Stimulated activated CD4-positive, alpha-beta T cell treated with anti-CD3 and anti-CD28 coated beads, Interleukin-4, amount 100 ng/mL, for 24 hours (primary cell): ENCODE measurements at places on chromosomes 2 and 18.

- DNase-seq, result no peak
Observed at GRCh38 chr18:34590503-34590902, 119.6 kb upstream of the DTNA start.

DNA sequence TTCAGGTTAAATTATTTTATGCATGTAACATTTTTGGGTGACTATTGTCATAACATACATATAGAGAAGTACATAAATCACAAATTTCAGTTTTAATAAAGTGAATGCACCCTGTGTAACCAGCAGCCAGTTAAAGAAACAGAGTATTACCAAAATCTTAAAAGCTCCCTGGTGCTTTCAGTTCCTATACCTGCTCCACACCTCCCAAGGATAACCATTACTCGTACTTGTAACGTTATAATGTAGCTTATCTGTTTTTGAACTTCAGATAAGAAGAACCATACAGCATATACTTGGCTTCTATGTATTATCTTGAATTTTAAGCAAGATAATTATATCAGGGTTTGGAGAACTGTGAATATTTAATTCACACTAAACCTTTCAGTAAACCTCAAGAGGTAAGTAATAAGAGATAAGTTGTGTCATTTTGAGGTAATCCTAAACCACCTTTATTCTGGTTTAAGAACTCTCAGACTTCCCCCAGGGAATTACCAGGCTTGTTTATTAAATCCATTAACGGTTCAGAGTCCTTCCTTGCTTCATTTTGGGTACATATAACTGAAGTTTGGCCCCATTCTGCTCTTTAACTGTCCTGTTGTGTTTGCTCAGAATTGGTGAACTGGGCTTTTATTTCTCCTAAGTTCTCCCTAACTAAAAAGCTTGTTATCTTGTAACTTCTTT, 58.6 kb downstream of the LCLAT1 start:
- DNase-seq, result no peak

GRCh38 chr18:54173980-54174630, 50.4 kb downstream of the MBD2 start:
- DNase-seq, result no peak

- DNase-seq, result no peak
Observed at GRCh38 chr2:21920721-21921120, 797.0 kb downstream of the TDRD15 start.

GRCh38 chr2:145197944-145198343, 678.0 kb upstream of the ZEB2 start:
- no peak for DNase-seq

- DNase-seq, result no peak
Observed at GRCh38 chr2:113831161-113831560, 58.7 kb upstream of the ACTR3 start.

GRCh38 chr2:139122711-139123158, 342.5 kb upstream of the NXPH2 start:
- no peak for DNase-seq

DNA sequence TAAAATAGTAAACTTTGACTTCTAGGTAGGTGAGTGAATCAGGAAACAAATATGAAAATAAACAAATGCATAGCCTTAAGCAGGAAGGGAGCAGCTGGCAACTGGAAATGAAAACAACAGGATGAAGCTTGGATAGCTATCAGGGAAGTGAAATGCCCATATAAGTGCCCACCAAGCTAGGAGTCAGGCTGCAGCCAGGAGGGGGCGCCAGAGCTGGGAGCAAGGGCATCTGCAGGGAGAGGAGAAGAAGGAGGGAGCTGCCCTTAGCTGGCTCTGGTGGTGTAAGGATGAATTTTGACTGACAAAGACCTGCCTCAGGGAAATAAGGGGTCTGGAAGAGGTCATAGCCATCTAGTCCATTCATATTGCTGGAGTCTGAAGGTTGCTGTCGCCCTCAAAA, 298.3 kb downstream of the TDRD15 start:
- DNase-seq, result no peak

GRCh38 chr2:232388324-232388891, 9.9 kb downstream of the ALPP start:
- DNase-seq, result no peak

DNA sequence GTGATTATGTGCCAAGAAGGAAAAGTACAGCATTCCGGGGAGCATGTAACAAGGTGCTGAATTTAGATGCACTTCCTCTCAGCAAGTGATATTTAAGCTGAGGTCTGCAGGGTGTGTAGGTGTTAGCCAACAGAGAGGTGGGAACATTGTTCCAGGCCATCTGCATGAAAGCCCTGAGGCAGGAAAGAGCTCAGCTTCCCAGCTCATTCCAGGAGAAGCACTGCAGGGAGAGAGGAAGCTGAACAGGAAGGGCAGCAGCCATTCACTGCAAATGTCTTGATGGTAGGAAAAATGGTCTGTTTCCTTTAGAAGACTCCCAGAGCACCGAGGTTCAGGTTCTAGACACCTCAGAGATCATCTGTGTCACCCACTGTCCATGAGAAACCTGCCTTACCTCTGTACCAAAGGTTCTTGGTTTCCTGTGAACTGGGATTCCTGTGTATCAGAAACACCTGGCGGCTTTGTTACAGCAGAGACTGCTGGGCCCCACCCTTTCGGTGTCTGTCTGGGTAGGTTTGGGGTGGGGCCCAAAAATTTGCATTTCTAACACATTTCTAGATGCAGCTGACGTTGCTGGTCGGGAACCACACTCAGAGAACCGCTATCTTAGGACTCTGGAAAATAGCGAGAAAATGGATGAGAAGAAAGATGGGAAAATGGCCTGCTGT, 84.0 kb downstream of the RTN4 start:
- no peak for DNase-seq

GRCh38 chr2:53437371-53437770, 330.2 kb upstream of the CHAC2 start:
- DNase-seq, result no peak

- DNase-seq, result no peak
Observed at GRCh38 chr18:8750954-8751415, 45.6 kb downstream of the MTCL1 start.

DNA sequence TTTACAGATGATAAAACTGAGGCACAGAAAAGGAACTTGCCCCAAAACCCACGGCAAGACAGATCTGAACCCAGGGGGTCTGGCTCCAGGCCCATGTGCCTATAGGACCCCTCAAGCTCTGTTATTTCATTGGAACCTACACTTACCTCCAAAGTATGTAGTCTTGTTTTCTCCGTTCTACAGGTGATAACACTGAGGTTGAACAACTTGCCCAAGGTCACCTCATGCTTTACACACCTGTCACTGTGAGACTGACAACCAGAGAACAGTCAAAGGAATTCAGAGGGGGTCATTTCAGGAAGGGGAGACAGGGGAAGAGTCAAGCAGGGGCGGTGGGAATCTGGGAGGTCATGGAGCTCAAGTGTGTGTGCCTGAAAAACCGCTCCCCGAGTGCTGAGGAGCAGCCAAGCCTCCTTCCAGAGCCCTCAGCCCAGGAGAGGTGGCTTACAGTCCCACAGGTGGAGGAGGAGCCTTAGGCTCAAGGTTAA, 47.7 kb downstream of the SERTAD2 start:
- DNase-seq, result no peak

DNA sequence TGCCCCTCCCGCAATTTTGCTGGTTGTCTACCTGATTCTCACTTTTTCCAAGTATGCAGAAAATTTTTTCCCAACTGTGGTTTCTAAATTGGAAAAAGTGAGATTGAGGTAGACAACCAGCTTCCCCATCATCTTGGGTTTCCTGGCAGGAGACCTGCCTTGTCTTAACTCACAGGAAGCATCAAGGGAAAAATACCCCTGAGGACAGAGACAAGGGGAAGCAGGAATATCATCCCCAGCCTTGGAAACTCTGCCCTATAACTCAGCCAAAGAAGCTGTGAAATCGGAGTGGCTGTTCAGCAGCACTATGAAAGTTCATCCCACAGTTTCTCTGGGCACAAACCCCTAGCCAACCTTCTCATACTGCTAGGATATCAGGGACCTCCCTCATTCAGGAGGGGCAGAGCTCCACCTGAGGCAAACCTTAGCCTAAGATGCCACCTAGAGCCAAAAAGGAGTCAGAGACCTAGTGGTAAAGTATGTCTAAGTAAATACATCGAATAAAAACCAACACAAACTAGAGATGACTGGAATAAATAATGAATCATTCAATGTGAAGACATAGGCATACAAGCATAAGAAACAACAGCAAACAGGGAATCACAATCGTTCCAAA, 68.2 kb downstream of the ZSWIM2 start:
- no peak for DNase-seq

DNA sequence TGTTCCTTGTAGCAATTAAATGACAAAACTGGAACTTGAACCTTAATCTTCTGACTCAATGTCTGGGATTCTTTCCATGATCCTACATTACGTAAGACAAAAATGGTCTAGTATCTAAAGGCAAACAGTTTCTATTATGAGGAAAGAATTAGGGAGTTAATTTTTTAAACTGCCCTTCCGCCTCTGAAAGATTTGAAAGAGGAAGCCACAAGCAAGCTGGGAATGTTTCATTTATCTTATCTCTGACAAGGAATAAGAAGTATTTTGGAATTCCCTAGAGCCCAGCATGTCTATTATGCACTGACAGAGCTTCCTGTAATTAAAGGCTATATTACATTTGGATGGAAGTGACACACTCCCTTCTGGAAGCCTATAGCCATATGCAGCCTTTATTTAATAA, 558.8 kb upstream of the CDH2 start:
- DNase-seq, result no peak

- no peak for DNase-seq
Observed at GRCh38 chr18:23391156-23391555, 61.9 kb upstream of the RIOK3 start.

- DNase-seq, result peak; percentile 86
Observed at GRCh38 chr2:73385504-73386341, at the start of gene ALMS1. TSS of gene ALMS1 (plus strand) at chr2:73385836. CDS start at chr2:73385869, 33 bp downstream.

DNA sequence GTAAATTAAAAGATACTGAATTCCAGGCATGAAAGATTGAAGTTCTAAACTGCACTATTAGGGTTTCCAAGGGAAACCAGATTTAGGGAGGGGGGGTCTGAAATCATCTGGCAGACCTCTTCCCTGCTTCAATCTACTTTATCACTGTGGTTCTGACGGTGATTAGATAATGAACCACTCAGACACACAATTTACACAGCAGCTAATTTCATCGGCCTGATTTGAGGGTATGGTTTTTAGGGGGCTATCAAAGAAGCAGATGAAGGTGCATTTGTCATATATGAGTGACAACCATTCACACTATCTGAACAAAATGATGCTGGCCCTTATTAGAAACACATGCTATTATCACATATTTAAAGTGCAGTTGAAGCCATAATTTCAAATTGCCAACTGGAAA, 106.0 kb downstream of the OLA1 start:
- DNase-seq, result no peak

DNA sequence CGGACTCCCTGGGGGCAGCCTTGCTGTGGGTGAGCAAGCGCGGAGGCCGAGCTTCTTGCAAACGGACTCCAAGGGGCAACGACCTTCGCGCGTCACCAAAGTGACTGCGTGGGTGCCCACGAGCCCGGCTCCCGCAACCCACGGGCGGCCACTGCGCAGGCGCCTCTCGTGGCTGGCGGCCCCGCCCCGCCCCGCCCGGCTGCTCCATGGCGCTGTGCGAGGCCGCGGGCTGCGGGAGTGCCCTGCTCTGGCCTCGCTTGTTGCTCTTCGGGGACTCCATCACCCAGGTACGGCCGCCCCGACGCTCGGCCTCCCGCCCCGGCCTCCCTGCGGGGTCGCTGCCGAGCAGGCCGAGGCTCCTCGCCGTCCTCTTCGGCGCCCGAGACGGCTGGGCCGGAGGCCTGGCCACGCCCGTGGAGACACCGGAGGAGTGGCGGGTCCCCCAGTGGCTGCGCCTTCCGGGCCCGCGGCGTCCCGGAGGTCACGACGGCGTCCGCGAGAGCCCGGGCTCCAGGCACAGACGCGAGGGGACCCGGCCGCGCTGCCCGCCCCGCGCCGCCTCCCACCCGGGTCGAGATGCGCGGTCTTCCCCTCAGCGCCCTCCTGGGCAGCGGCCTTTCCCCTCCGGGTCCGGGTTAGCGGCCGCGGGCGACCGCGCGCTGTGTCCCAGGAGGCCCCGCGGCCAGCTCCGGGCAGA, at the start of gene IAH1:
Gene IAH1 (plus strand): TSS at position 191 of the 697 bp plus-strand sequence. CDS start 16 bp downstream, at position 207.
- DNase-seq, result peak; percentile 74

DNA sequence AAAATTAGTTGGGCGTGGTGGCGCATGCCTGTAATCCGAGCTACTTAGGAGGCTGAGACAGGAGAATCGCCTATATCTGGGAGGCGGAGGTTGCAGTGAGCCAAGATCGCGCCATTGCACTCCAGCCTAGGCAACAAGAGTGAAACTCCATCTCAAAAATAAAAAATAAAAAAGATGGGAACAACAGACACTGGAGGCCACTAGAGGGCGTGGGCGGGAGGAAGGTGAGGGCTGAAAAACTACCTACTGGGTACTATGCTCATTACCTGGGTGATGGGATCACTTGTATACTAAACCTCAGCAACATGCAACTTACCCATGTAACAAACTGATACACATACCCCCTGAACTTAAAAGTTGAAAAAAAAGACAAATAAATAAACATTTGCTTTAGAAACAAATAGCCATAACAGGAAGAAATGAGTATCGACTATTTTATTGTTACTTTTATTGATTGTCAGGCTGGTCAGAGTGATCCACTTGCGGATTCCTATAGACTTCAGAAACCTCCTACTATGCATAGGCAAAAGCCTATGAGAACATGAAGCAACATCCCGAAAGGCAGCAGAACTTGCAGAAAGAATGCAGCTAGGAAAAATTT, 61.0 kb downstream of the TMEM163 start:
- DNase-seq, result no peak

- no peak for DNase-seq
Observed at GRCh38 chr18:62576845-62577512, 54.2 kb downstream of the ZCCHC2 start.

DNA sequence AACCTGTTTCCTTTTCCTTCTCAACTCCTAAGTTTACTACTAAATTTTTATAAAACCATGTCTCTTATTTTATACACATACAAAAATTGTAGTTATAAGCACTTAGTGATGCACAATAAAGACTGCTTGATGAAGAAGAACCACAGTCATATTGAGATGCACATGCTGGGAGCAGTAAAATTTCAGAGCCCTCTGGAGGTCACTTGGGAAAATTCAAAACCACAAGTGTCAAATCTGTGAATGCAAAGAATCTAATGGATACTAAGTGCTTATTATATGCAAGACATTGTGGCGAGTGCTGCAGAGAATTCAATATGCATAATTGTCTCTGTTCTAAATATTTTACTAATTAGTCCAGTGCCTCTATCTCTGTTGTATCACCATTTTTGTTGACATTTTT, 180.5 kb downstream of the VWC2L start:
- no peak for DNase-seq

DNA sequence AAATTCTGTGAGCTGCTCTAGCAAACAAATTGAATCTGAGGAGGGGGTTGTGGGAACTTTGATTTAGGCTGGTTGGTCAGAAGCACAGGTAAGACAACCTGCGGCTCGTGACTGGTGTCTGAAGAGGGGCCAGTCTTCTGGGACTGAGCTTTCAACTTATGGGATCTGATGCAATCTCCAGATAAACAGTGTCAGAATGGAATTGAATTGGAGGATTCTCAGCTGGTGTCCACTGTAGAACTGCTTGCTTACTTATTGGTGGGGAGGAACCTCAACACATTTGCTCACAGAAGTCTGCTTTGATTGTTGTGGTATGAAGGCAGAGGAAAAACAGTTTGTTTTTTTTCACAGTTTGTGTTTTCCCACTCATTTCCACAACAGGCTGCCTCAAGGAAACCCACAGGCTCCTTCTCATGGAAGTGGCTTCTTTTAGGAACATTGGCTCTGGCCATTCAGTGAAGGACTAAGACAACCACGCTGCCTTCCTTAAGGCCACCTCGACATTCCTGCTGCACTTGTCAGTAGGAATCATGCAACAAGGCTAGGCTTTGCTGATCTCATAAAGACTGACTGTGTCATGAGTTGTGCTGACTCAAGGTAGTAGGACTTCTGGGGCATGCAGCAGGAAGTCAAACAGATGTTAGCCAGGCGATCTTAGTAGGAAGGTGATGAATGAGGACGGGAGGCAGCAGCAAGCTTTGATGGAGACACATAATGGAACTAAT, 104.7 kb downstream of the TSN start:
- DNase-seq, result no peak
